Breast epithelium (tissue), 4 donors: ENCODE measurements at places on chromosomes 12 and 14. TPM values are rescaled to one million over a fixed set of nuclear protein-coding genes. Genes with fewer than 3 reads are reported as not detected.

MAP1LC3B2 gene
- 1.1 TPM for total RNA-seq

CLEC4C gene
- not detected for total RNA-seq

DNA sequence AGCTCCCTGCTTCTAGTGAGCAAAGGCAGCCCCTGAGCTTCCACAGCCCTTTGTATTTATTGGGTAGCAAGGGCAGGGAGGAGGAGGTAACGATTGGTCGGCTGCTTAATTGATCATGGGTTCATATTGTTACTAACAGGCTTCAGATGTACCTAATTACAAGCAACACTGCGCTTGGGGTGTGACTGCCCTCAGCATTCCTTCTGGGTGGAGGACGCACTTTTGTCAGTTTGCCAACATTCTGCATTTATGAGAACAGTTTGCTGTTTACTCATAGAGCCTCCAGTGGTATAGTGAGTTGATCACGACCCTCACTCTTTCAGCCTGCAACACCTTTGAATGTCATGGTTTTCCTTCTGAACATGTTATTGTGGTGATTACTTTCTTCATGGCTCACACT lies 9.6 kb downstream of the TSHR start:
- no peak for DNase-seq

GRCh38 chr12:79451978-79452377 lies 238.8 kb downstream of the PAWR start:
- DNase-seq = peak; percentile 64

DNA sequence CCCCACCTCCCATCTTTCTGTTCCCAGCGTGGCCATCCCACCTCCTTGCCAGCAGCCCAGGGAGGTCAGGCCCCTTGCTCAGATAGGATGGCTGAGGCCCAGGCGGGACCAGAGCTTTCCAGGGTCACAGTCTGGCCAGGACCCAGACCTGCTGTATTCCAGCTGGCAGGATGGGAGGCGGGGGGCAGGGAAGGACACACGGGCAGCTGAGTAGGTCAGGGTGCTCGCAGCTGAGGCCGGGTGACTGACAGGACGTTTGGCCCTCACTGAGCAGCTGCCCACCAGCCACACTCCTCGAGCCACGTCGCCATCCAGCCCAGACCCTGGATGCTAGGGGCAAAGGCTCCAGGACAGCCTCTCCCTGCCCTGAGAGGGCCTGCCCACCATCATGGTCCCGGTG lies 4.0 kb downstream of the NUDT14 start:
- DNase-seq = no peak

GRCh38 chr14:79745046-79745445 lies 466.3 kb downstream of the DIO2 start:
- no peak for DNase-seq
